T-cell (primary cell): ENCODE measurements at places on chromosomes 11 and 22.
A peak's percentile ranks its signal among the peaks of the same experiment; 100 is the strongest.

DNA sequence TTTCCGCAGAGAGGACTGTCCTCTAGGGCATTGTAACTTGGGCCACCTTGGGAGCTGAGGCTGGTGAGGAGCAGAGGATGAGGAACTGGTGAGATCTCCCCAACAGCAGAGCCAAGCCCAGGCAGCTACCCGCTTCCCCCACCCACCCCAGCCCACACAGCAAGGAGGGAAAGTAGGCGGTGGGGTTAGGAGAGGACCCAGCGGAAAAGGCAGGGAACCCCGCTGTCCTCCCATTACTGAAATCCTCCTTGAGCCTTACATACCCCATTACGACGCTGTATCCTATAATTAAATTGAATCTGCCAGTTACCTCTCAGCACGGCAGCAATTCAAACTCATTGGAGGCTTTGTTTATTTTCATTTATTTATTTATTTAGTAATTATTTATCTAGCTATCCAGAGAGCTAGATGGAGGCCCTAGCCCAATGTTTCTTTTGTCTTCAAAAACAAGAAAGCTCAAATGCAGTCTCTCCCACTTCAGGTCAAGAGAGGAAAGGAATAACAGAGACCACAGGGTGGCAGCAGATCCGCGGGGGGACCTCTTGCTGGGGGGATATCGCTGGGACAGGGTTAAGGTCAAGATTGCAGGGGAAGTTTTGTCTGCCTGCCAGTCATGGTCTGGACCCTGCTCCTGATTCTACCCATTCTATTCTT is 218.0 kb downstream of the ST3GAL4 start:
- no peak overlapping the region for H3K27ac ChIP-seq
- H3K4me1 ChIP-seq, result no peaks in the 10 kb centered on the region
- peaks cover 17% of the 10 kb centered on the region for H3K27me3 ChIP-seq

DNA sequence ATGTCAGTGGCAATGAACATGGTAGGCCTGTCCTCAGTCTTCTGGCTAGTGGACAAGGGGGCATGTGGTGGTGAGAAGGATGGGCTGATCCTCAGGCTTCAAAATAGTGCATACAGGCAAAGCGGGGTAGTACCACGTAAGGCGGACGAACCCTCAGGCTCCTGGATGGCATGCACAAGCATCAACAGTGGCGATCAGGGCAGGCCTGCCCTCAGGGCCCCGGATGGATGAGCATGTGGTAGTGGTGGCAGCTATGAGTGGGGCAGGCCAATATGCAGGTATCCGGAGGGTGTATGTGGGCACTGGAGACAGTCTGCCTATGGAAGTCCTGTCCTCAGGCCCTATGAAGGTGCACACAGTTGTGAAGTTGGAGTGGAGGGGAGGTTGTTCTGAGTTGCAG is 163.8 kb downstream of the GUCY1A2 start:
- no peaks in the 10 kb centered on the region for H3K27me3 ChIP-seq
- no peak overlapping the region for H3K27ac ChIP-seq
- no peaks in the 10 kb centered on the region for H3K4me1 ChIP-seq
- no peak overlapping the region for H3K4me3 ChIP-seq
- no peaks in the 10 kb centered on the region for H3K36me3 ChIP-seq

GRCh38 chr11:117882311-117882905 is 6.0 kb upstream of the FXYD6 start:
- H3K36me3 ChIP-seq, result no peaks in the 10 kb centered on the region
- no peak for DNase-seq
- peaks cover 34% of the 10 kb centered on the region for H3K27me3 ChIP-seq
- no peak overlapping the region for H3K4me3 ChIP-seq
- H3K27ac ChIP-seq, result no peak overlapping the region

DNA sequence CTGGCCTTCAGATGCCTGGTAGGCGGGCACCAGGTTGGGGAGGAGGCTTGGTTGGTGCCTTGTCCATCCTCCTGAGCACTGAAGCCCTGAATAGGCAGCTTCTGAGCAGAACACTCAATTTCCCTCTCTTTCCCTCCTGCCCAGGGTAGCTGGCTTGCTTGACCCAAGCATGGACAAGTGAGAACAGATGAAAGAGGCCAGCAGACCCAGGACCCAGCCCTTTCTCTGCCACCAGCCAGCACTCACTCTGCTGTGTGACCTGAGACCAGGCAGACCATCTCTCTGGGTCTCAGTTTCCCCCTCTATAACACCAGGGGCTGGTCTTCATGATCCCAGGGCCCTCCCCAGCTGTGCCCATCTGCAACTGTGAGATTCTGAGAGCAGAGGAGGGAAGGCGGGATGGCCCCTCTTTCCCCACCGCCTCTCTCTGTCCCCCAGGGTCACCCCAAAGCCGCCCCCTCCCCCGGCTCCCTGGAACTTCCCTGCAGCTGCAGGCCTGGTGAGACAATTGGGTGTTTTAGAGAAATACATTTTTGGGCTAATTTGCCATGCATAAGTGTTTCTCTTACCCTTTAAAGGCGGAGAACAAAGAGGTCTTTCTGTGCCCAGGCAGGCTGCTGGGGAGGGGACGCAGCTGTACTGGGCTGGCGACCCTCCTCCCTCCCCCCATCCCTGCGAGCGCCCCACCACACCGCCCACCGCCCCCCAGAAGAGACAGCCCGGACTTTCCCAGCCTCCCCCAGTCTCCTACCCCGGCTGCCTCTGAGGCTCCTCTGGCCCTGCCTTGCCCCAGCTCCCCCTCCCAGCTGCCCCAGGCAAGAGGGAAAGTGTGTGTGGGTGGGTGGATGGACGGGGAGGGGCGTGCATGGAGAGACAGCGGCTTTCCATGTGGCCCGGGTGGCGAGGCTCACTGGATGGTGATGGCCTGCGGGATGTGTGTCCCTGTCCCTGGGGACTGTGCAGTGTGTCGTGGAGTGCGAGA is 30.8 kb upstream of the PICK1 start:
- H3K27ac ChIP-seq, result no peak overlapping the region
- no peak for DNase-seq
- no peak overlapping the region for H3K4me3 ChIP-seq
- peaks cover 5% of the 10 kb centered on the region for H3K4me1 ChIP-seq
- no peaks in the 10 kb centered on the region for H3K27me3 ChIP-seq

DNA sequence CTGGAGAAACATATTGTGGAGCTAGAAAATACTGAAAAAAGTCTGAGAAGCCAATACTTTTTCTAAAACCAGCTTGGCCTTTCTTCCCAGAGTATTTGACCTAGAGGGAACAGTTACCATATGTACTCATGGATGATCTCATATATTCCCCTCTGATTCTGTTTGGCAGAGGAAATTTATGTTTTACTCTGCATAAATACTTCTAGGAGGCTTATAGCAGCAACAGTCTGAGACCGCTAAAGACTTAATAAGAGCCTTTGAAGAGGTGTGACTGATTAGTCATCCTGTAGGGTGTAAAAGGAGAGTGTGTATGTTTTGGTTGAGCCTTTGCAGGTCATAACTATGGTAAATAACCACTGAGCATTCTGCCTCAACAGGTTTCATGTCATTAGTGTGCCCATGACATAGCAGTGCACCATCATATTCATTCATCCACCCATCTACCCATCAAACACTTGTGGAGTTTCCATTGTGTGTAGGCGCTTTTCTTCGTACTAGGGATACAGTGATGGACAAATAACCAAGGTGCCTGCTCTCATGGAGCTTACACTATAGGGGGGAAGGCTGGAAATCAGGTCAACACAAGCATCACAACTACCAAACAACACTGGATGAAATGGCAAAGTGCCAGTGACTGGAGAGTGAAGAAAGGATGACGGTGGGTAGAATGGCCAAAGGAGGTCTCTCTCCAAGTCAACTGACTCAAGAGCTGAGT is 44.5 kb downstream of the TRAF6 start:
- H3K4me1 ChIP-seq, result peaks cover 5% of the 10 kb centered on the region
- H3K27me3 ChIP-seq, result no peaks in the 10 kb centered on the region
- DNase-seq, result no peak

- no peaks in the 10 kb centered on the region for H3K36me3 ChIP-seq
- no peaks in the 10 kb centered on the region for H3K4me1 ChIP-seq
- no peak for DNase-seq
- no peak overlapping the region for H3K27ac ChIP-seq
- no peak overlapping the region for H3K4me3 ChIP-seq
These were observed 76.2 kb downstream of the GALNT18 start for GRCh38 chr11:11545285-11546275.

- H3K27ac ChIP-seq, result no peak overlapping the region
- H3K27me3 ChIP-seq, result no peaks in the 10 kb centered on the region
- peaks cover 4% of the 10 kb centered on the region for H3K36me3 ChIP-seq
- H3K4me1 ChIP-seq, result peaks cover 4% of the 10 kb centered on the region
- DNase-seq, result no peak
These were observed 14.6 kb upstream of the NDUFC2 start for GRCh38 chr11:78094250-78094649.

DNA sequence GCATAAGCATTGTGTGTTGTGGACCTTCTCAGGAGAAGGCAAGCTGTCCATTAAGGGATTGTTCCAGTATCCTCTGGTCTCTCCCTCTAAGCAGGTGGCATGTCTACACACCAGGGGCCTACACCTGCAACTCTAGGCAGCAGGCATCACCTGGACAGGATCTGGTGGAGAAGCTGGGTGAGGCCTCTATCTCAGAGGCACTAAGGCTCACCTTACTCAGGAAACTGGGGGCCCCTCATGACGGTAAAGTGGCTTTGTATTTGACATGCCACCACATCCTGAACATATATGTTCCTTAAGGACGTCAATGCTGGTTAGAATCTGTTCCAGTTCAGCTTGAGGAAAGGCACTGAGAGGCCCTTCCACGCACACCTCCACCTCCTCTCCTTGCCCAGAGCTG is 891.3 kb downstream of the OPCML start:
- peaks cover 4% of the 10 kb centered on the region for H3K4me1 ChIP-seq
- DNase-seq, result no peak
- H3K4me3 ChIP-seq, result no peak overlapping the region
- H3K36me3 ChIP-seq, result no peaks in the 10 kb centered on the region

DNA sequence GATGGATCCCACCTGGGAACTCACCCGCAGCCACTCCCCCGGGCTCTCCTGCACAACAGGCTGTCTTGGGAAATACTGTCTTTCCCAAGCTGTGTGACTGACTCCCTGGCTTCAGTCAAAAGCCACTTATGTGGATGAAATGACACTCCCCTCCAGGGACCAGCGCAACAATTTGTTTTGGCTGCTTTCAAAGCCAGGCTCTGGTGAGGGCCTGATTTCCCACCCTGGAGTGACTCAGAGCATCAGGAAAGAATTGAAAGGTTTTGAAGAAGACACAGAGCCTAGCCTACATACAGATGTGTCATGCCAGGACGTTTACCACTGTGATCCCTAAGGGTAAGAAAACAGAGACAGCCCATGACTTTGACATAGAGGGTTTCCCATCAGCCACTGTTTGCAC is 550.5 kb downstream of the MIAT start:
- H3K27ac ChIP-seq, result no peak overlapping the region
- no peak overlapping the region for H3K4me3 ChIP-seq
- peaks cover 9% of the 10 kb centered on the region for H3K27me3 ChIP-seq
- no peaks in the 10 kb centered on the region for H3K4me1 ChIP-seq

- H3K36me3 ChIP-seq, result no peaks in the 10 kb centered on the region
- DNase-seq, result no peak
- H3K27ac ChIP-seq, result no peak overlapping the region
These were observed 55.3 kb upstream of the ALKBH3 start for GRCh38 chr11:43825217-43825816.

DNA sequence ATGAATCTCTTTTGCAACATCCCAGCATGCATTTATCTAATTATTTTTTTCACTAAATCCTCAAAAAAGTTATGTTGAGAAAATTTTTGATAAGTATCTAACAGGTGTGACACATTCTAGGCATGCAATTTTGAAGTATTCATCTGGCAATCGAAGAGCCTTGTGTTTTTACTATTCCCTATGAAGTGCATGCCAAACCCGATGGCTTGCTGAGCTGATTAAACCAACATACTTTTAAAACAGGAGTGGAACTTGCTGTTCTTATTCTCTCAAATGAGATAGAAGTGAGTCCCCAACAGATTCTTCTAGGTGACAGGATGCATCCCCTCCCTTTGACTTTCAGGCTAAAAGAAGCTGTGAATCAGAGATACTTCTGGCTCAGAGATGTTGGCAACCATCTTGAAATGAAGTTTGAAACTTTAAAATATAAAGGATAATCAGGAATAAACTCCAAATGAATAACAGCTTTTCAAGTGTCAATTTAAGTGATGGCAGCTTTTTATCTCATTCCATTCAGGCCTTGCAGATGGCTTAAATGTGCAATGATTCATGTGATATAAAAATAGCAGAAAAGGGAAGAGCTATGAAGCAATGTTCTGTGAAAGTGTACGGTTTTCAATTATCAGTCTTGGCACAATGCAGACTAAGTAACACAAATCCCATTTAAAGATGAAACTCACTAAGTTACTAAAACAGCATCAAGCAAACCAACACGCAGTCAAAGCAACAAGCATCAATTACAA is 67.7 kb downstream of the APOL5 start:
- H3K4me1 ChIP-seq, result no peaks in the 10 kb centered on the region
- H3K27ac ChIP-seq, result no peak overlapping the region
- H3K36me3 ChIP-seq, result no peaks in the 10 kb centered on the region
- no peak overlapping the region for H3K4me3 ChIP-seq
- H3K27me3 ChIP-seq, result peaks cover 2% of the 10 kb centered on the region
- no peak for DNase-seq

GRCh38 chr22:24428751-24429410 is 1.5 kb downstream of the ADORA2A start:
- peak overlapping the region; percentile 97 for H3K27ac ChIP-seq
- H3K27me3 ChIP-seq, result no peaks in the 10 kb centered on the region
- H3K4me3 ChIP-seq, result peak overlapping the region; percentile 87

- H3K27ac ChIP-seq, result no peak overlapping the region
- DNase-seq, result no peak
- H3K4me1 ChIP-seq, result no peaks in the 10 kb centered on the region
- H3K36me3 ChIP-seq, result peaks cover 5% of the 10 kb centered on the region
- no peaks in the 10 kb centered on the region for H3K27me3 ChIP-seq
These were observed 21.2 kb downstream of the IGSF9B start for GRCh38 chr11:133935551-133935910.

DNA sequence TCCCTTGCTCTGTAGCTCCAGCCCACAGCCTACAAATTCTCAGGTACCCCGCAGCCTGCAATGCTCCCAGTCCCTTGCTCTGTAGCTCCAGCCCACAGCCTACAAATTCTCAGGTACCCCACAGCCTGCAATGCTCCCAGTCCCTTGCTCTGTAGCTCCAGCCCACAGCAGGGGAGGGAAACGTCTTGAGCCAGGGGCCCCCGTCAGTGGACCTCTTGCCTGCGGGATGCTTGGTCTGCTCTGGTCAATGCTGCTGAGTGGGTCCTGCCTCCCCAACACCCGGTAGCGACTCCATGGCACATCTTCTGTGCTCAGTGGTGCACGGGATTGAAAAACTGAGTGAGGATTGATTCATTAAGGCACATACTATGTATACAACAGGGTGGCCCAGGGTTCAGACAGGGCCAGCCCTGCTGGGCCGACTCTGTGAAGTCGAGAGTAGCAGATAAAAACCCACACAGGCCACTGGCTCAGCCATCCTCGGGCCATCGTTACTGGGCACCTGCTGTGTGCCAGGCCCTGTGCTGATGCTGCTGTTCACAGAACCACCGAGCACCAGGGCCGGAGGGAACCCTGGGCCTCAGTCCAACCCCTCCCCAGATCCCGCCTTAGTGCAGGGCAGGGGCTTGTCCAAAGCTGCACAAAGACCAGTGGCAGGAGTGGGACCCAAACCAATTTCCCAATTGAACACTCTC is 69.7 kb downstream of the MYO7A start:
- DNase-seq, result no peak
- no peaks in the 10 kb centered on the region for H3K4me1 ChIP-seq
- no peak overlapping the region for H3K27ac ChIP-seq
- H3K4me3 ChIP-seq, result no peak overlapping the region
- no peaks in the 10 kb centered on the region for H3K27me3 ChIP-seq
- no peaks in the 10 kb centered on the region for H3K36me3 ChIP-seq

- H3K36me3 ChIP-seq, result no peaks in the 10 kb centered on the region
- no peaks in the 10 kb centered on the region for H3K27me3 ChIP-seq
- H3K27ac ChIP-seq, result no peak overlapping the region
- no peak for DNase-seq
- no peak overlapping the region for H3K4me3 ChIP-seq
These were observed 293.7 kb downstream of the DDX10 start for GRCh38 chr11:108958368-108959104.
